ENCODE measurements at places on chromosomes 4 and X.
A peak's percentile ranks its signal among the peaks of the same experiment; 100 is the strongest.

- DNase-seq = no peak
Observed at GRCh38 chrX:11558972-11559371, 106.7 kb downstream of the ARHGAP6 start.

GRCh38 chrX:48083212-48083611 is 11.8 kb upstream of the ZNF630 start:
- peak; percentile 9 for DNase-seq

DNA sequence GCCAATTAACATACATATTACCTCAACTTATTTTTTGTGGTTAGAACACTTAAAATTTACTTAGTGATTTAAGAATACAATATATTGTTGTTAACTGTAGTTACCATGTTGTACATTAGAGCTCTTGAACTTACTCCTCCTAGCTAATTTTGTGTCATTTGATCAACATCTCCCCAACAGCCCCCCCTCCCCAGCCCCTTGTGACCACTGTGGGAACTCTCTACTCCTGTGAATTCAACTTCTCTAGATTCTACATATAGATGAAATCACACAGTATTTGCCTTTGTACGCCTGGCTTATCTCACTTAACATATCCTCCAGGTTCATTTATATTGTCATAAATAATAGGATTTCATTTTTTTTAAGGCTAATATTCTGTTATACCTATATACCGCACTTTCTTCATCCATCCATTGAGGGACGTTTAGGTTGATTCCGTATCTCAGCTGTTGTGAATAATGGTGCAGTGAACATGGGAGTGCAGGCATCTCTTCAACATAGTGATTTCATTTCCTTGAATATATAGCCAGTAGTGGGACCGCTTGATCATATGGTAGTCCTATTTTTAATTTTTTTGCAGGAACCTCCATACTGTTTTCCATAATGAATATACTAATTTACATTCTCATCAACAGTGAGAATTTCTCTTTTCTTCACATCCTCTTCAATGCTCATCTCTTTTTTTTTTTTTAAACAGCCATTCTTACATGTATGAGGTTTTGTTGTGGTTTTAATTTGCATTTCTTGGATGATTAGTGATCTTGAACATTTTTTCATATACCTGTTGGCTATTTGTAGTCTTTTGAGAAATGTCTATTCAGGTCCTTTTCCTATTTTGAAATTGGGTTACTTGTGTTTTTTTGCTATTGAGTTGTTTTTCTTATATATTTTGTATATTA is 66.8 kb downstream of the RAPGEF2 start:
- no peak for DNase-seq

GRCh38 chr4:156347412-156348075 is 393.9 kb upstream of the CTSO start:
- DNase-seq = no peak

DNA sequence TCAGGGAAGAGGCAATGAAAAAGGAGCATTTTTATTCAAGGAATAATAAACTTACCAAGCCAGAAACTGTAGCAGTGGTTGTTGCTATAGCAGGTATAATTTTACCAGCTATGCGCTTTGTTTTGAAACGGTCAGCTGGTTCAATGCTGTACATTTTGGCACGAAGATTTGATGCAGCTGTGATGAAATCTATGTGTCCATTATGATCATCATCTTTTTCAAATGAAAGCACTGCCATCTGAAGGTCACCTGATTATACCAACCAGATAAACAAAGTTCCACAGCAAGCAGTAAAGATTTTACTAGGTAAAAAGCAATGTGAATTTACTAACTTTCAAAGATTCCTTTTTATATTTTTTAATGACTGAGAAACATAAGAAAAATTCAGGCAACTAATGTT is 66.4 kb downstream of the STAP1 start:
- no peak for DNase-seq

GRCh38 chr4:47837094-47837907 is 566 bp downstream of the CORIN start:
- DNase-seq = no peak

DNA sequence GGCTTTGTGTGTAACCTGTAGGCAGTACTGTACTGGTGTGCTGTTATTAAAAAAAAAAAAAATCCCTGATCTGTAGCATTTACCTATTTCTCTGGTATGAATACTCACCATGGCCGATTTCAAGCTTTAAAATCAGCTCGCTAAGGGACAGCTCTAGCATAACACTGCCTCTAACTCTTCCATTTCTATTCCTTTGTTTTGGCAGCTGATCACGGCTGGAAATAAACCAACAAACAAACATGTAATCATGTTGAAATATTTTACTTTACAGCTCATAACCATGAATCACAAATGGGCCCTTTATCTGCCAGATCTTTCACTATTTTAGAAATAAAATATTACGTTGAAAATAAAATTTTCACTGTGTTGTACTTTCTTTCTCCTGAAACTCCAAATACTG is 60.5 kb upstream of the IL15 start:
- no peak for DNase-seq

DNA sequence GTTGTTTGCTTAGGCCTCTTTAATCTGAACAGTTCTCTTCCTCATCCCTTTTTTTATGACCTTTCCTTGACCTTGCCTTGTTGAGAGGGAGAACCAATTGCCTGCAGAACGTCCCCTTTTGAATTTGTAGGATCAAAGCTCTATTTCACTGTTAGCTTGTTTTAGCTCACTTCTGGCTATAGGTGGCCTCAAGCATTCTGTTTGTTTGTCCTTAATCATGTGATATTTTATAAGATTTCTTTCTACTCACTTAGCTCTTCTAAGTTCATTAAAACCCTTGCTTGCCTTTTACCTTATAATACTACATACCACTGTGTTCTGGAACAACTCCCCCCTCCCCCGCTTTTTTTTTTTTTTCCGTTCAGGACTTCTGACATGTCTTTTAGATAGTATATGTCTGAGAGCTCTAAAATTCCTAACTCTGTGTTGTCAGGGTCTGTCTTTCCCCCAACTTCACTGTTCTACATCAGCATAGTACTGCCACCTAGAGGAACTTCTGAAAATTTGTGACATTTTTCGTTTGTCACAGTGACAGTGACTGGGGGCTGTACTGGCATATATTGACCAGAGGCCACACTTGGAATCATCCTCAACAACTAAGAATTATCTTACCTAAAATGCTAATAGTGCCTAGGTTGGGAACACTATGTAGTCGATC is 128.5 kb downstream of the LARP7 start:
- DNase-seq = no peak

DNA sequence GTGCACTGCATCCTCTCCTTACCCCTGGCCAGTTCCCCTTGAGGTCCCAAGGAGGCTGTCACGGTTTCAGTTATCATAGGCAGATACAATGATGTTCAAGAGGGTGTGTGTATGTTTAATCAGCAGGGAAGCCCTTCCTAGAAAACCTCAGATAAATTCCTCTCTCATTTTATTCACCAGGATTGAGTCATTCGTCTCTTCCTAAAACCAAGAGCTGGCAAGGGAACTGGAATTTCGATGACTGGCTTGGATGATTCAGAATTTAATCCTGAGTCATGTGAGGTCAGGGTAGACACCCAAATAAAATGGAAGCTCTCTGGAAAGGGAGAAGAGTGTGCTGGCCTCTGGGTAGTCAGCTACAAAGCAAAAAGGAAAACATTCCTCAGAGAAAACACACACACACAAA is 106.2 kb upstream of the RAPGEF2 start:
- no peak for DNase-seq

GRCh38 chr4:15989424-15989823 is 26.4 kb upstream of the FGFBP2 start:
- DNase-seq = no peak

GRCh38 chrX:19893727-19894126 is 6.3 kb upstream of the SH3KBP1 start:
- no peak for DNase-seq

- DNase-seq = no peak
Observed at GRCh38 chr4:101192244-101192643, 155.1 kb downstream of the PPP3CA start.

GRCh38 chrX:134570899-134571298 is 87.4 kb downstream of the PLAC1 start:
- DNase-seq = no peak

DNA sequence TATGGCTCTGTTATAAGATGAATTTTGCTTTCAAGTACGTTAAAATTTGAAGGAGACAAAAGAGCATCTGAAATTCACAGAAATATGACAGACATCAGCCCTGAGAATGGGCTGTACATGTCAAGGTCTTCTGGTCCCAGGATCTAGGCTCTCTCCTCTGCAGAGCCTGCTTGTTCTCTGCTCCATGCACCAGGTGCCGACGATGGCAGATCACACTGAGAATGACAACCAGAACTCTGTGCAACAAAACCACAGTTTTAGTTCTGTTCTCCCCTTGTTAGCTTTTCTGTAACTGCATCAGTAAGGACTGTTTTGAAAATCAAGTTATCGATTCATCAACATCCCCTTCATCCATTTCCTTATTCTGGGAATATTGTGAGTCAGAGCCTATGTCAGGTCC is 30.9 kb upstream of the LGI2 start:
- DNase-seq = no peak

DNA sequence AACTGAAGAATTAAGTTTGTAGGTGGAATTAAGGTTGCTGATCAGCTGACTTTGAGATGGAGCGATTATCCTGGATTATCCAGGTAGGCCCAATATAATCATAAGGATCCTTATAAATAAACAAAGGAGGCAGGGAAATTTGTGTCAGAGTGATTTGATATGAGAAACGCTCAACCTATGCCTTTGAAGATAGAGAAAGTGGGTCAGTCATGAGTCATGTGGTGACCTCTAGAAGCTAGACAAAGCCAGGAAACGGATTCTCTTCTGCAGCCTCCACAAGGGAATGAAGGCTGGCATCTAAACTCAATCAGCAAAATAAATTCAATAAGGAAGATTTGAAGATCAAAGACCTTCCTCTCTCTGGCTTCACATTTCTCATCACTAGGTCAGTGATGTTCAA is 41.5 kb upstream of the SMIM10 start:
- no peak for DNase-seq

GRCh38 chrX:115561605-115562479 is 868 bp downstream of the PLS3 start:
- no peak for DNase-seq

- DNase-seq = no peak
Observed at GRCh38 chrX:110001740-110002299, 1.1 kb upstream of the TMEM164 start.

Measured in stimulated activated CD8-positive, alpha-beta memory T cell treated with anti-CD3 and anti-CD28 coated beads, Interleukin-4, amount 100 ng/mL, for 1 hour (primary cell).